ENCODE measurements at places on chromosomes 4 and X.

DNA sequence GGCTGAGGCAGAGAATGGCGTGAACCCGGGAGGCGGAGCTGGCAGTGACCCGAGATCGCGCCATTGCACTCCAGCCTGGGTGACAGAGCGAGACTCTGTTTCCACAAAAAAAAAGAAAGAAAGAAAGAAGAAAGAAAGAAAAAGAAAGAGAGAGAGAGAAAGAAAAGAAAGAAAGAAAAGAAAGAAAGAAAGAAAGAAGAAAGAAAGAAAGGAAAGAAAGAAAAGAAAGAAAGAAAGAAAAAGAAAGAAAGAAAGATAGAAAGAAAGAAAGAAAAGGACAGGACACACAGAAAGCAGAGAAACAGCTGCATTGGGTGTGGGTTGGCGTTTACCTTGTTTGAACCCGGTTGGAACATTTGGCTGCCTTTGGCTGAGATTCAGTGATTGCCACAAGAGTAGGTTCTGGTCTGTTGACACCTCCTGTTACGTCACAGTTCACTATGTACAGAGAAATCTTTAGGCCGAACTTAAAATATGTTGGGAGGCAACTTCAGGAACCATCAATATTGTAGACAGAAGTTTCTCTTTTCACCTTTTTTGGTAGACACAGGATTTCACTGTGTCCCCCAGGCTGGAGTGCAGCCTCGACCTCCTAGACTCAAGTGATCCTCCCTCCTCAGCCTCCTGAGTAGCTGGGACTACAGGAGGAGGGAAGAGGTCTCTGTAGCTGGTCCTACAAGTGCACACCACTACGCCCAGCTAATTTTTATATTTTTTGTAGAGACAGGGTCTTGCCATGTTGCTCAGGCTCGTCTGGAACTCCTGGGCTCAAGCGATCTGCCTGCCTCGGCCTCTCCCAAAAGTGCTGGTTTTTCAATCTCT lies 16.3 kb upstream of the PLCXD1 start:
- DNase-seq: no peak

GRCh38 chrX:150160656-150161055 lies 202.5 kb upstream of the MAMLD1 start:
- DNase-seq: no peak

- no peak for DNase-seq
Observed at GRCh38 chr4:152892974-152893373, 43.1 kb upstream of the FHDC1 start.

- no peak for DNase-seq
Observed at GRCh38 chr4:163317110-163317509, 15.3 kb downstream of the NPY1R start.

DNA sequence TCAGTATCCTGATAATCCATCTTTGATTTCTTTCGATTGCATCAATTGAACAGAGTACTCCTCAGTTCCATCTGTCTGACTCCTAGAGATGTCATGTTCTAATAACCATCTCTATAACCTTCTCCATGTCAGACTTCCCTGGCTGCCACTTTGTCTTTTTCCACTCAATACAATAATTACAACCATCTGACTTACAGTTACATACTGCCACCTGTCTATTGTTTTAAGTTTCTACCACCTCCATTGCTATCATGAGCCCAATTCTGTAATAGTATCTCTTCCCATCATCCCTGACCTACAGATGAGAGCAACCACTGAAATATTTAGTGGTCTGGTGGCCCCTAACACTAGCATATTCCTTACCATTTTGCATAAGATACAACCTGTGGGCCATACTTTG lies 439.2 kb upstream of the FAM47C start:
- DNase-seq: no peak

DNA sequence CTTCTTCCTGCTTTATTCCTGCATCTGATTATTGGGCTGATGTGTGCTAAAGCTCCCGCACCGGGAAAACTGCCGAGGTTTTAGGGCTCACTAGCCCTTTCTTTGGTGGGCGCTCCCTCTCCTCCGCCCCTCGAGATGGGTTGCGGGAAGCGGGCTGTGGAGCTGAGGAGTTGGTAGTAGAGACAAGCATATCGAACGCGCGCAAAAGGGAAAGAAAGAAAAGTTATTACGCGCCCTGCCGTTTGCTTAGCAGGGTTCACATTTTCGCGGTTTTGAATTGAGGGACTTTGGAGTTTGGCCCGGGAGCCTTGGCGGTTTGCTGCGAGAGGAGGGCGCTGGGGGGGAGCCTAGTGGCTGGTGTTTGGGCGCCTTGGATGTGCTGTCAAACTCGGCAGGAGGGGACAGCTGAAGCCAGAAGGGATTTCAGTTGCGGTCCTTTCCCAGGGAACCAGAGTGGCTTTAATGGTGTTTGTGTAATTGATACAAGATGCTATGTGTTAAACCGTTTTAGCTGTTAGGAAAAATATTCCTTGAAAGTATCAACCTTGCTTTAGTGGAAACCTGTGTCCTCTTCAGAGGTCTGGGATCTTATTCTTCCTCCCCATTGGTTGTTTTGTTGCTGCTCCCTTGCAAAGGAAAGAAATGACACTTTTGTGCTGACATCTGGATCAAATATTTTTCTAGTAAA lies 1.1 kb downstream of the GAB1 start:
- no peak for DNase-seq

GRCh38 chr4:128358913-128359279 lies 71.3 kb upstream of the PGRMC2 start:
- DNase-seq: no peak

DNA sequence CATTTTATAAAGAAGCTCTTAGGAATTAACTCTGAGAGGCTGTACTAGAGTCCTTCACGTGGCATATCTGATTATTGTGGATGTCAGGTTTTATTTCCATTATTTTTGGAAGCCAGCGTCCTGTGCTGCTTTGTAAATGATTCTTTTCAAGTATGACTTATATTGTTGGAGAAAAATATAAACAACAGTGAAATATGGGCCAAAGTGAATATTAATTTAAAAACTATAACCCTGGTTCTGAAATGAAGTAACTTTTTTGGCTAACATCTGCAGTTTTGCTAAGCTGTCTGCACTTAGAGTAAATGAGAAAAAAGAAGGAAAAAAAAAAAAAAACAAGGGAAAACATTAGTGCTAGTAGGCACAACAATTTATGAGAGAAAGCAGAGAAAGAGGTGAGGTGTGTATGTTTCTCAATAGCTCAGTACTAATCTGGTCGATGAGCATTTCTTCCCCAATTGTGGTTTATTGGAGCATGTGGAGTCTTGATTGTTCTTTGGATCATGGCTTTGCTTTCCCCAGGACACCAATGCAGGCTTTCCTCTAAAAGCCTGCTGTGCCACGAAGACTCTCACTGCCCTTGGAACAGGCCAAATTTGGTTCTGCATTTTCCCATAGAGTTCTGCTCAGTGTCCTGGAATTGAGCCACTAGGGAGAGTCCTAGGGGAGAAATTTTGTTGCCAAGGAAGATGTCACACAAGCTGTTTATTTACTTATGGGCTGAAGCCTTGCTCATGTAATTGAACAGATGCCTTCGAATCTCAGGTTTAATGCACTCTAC lies 273.3 kb downstream of the DKK2 start:
- peak; percentile 28 for DNase-seq

GRCh38 chr4:26410385-26411293 lies 79.6 kb downstream of the CCKAR start:
- peak; percentile 31 for DNase-seq

DNA sequence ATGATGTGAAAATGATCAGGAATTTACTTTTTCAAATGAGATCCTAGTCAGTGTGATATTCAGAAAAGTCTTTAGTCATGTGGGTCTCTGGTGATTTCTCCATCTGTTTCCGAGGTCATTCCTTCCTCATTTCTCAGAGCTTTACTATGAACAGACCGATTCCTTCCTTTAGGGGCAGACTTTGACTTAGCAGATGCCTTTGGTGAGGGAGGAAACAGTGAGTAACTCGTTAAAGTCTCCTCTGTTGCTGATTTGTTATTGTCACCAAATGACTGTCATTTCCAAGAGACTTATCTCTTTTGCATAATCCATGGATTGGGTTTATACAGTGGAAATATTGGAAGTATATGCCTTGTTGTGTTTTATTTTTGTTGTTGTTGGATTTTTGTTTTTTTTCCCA lies 76.2 kb upstream of the CD99 start:
- no peak for DNase-seq

DNA sequence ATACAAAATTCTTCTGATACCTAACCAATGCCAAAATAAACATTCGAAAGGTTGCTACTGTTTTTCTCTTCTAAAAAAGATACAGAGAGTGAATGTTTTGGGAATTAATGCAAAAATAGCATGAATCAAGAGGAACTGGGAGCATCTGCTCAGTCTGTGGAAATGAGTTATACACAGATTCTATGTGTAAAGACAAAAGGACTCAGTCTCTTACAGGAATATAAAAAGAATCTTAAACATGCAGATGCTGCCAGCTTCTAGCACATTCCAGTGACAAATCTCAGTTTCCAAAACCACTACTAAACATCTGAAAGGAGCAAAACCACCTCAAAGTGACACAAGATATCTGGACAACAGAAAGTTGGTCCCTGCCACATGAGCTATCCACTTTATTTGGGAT lies 55.0 kb downstream of the PAPSS1 start:
- no peak for DNase-seq

GRCh38 chr4:120682981-120683380 lies 239.5 kb downstream of the PRDM5 start:
- DNase-seq: no peak

DNA sequence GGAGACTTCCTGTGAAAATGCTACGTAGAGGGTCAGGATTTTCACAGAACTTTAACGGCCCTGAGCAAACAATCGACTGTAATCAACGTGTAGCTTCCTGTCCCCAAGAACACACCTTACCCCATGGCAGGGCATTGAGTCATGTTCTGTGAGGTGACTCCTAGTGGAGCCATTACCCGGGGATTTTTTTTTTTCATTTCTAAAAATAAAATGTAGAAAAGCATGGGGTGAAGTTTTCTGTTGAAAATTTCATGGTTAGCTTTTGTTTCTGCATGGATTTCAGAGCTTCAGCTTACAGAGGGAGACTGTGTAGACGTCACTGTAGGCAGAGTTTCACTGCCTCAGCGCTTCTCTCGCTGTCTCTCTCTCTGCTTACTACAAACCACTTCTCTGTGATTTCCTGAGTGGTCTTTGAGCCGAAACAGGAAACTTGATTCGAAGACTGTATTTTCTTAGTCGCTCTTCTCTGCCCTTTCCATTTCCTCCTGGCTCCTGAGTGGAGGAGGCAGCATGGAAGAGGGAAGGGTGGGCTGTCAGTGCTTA lies 111.7 kb downstream of the NFKB1 start:
- DNase-seq: no peak

DNA sequence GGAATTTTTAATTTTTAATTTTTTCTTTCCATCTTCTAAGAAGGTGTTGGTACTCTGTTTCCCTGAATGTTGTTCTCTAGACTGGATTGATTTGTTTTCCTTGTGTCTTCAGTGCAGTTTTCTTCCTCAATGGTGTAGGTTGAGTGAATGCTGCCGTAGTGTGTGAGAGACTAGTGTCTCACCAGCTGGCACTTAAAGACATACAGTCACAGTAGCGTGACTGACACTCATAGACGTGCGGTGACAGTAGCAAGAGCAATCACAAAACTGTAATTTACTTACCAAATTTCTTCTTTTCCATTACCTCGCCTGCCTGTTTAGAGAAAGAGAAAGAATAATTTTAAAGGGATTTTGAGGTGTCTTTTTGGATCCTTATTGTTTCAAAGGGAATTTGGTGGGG lies 21.4 kb upstream of the PGM2 start:
- no peak for DNase-seq

GRCh38 chr4:61628727-61629126 lies 428.6 kb downstream of the ADGRL3 start:
- no peak for DNase-seq

DNA sequence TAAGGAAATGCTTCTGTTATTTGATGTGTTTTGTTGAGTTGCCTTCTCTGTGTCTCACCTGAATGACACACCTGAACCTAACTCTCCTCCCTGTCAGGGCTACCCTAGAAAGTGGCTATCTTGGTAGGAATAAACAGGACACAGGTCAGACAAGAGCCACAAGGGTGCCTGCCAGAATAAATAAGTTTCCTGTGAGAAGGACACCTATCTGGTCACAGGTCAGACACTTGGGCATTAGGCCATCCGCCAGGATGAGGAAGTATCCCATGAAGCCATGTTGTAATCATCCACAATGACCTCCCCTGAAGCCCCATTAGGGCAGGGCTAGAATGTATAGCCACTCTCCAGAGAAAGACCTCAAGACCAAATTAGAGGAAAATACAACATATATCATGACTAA lies 318.8 kb downstream of the ZNF674 start:
- DNase-seq: no peak

DNA sequence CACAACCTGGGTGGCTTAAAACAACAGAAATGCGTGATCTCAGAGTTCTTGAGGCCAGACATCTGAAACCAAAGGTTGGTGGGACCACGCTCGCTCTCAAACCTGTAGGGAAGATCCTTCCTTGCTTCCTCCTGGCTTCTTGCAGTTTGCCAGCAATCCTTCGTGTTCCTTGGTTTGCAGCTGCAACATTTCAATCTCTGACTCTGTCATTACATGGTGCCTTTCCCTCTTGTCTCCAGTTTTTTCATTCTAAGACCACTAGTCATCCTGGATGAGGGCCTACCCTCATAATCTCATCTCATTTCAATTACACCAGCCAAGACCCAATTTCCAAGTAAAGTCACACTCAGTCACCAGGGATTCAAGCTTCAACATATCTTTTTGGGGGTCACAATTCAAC lies 388.0 kb downstream of the GPM6A start:
- no peak for DNase-seq

DNA sequence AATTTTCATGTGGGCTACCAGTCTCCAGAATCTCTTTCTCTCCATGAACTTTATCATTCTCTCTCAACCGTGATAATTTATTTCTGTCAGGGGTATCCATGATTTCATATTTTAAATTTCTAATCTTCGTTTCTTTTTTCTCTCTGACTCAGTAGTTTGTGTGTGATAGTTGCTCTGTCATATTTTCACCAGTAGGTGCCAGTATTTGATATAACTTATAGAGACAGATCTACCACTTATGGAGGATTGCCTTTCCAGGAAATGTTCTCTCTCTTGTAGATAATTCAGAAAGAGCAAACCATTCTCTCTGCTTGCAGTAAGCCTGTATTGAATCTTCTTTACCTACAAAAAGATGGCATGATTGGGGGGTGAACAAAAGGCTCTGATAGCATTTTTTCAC lies 79.3 kb upstream of the DYNLT3 start:
- DNase-seq: no peak

DNA sequence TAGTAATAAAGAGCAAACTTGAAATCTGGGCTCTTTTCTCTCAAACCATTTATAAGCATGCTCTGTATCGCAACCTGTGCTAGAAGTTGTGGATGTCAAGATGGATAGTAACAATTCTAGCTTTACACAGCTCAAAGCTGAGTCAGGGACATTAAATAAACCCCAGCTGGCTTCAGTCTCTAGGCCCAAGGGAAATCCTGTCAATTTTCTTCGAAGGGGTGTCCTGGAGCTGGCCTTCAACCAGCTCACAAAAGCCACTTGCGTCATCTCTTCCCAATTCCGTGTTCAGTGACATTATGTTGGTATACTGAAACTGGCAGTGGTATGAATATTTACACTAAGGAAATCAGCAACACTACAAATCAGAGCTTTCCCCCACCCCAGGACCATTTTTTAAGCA lies 89.8 kb upstream of the PRKG2 start:
- DNase-seq: no peak
